Psoas muscle (tissue), 8 donors: ENCODE measurements at places on chromosomes 1 and 21. TPM values are rescaled to one million over a fixed set of nuclear protein-coding genes. Genes with fewer than 3 reads are reported as not detected.
A peak's percentile ranks its signal among the peaks of the same experiment; 100 is the strongest.

The SLC35E2B gene
- 12.6 TPM for total RNA-seq

The LCE3E gene
- total RNA-seq, result not detected

The IQCC gene
- 0.30 TPM for total RNA-seq

The HSD3B2 gene
- not detected for total RNA-seq

The TNFRSF8 gene
- 0.29 TPM for total RNA-seq

The TNNI3K gene
- 1.6 TPM for total RNA-seq

The CCDC17 gene
- total RNA-seq, result 1.2 TPM

GRCh38 chr1:178411756-178412399, 84.9 kb downstream of the CLEC20A start:
- DNase-seq, result no peak

- DNase-seq, result no peak
These were observed 25.8 kb upstream of the GADD45A start for GRCh38 chr1:67659229-67659628.

DNA sequence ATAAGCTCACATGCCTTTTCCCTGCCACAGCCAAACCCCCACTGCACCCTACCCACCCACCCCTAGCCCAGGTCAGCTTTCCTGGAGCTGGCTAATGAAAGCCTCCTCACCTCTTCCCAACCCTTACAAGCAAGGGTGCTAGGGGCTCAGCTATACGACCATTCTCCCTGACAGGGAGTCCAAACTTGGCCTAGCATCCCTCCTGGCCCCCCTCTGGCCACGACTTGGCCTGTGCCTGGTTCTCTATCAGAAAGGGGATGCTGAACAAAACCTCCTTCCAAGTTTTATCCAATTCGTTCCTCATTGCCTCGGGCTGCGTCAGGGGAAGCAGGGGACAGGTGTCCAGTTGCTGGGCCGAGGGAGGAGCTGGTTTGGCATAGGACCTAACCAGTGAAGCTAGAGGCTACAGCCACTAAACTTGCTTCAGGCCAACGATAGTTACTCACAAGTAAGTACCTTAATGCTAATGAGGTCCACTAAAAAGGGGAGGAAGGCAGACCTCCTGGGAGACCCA, 8.6 kb downstream of the TMEM81 start:
- no peak for DNase-seq

GRCh38 chr1:200150721-200151120, 123.2 kb downstream of the NR5A2 start:
- no peak for DNase-seq

GRCh38 chr1:182841368-182841988, 2.3 kb downstream of the DHX9 start:
- DNase-seq, result no peak

DNA sequence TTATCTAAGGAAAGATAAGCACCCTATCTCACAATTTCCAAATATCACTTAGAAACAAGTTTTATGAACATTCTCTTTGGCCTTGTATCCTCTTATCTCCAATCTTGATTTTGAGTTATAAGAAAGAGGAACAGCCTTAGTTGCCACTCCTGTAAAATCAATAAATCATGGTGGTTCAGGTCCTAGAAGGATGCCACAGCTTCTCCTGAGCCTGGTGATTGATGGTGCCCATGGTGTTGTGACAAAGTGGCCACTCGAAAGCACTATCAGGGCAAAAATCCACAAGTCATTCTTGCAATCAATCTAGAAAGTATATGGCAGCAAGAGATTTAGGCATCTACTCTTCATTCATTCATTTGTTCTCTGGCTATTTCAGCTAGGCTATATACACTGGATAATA, 27.8 kb downstream of the GBP6 start:
- DNase-seq, result no peak

DNA sequence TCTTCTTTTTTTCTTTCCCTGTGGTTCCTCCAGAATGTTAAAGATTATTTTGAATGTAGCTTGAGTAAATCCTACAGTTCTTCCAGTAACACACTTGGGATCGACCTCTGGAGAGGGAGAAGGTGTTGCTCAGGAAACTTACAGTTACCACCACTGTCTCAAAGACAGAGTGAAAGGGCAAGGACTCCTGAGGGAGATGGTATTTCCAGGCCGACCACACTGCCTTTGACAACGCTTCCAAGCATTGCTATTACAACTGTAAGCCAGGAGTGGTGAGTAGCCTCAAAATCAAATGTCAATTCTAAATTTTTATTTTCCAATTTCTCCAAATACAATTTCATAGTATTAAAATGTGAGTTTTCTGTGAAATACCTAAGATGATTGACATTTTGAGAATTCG, 125.9 kb downstream of the PDE4B start:
- DNase-seq, result no peak

GRCh38 chr1:240058049-240058448, 33.6 kb upstream of the FMN2 start:
- no peak for DNase-seq

DNA sequence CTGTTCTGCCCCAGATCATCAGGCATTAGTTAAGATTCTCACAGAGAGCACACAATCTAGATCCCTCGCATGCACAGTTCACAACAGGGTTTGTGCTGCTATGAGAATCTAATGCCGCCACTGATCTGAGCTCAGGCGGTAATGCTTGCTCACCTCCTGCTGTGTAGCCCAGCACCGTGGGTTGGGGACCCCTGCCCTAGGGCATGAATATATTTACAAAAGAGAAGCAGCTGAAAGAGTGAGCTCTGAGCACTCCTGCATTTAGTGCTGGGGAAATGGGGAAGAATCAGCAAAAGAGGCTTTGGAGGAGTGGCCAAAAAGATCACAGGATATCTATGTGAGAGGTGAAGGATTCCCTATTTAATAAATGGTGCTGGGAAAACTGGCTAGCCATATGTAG, 5.6 kb downstream of the CFAP57 start:
- no peak for DNase-seq

GRCh38 chr1:189180057-189180456, 1297.6 kb downstream of the BRINP3 start:
- no peak for DNase-seq

- DNase-seq, result no peak
These were observed 15.7 kb downstream of the HYI start for GRCh38 chr1:43438006-43438405.

DNA sequence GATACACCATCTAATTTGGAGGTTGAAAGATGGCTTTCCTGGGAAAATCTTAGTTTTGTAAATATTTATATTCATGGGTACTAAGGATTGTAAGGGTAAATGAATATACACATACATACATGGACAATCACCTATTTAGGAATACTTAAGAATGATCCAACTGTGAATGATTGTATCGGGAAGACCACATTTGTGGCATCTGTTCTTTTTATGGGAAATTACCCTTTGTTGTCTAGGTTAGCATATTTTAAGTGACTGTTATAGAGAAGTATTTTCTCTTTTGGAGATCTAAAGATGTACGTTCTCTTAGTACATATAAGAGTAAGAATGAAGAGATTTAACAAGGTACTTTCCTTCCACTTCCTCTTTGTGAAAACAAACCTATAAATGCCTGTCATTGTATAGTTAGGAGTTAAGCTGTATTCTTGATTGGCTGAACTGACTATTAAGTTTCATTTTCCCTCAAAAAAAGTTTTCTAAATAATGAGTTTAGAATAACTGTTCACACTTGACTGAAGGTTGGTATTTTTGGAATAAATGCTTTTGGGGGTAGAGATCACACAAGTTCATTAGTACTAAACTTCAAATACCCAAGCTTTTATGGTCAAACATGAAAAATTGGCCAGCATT, 26.7 kb downstream of the SNX7 start:
- DNase-seq, result no peak

GRCh38 chr1:35715568-35716002, 3.1 kb downstream of the C1orf216 start:
- peak; percentile 70 for DNase-seq

- DNase-seq, result no peak
These were observed 49.0 kb downstream of the OMA1 start for GRCh38 chr1:58497499-58497898.
